Non-pigmented ciliary epithelial cell (primary cell): ENCODE measurements at places on chromosomes 4 and X.

- no peak for DNase-seq
Measured at GRCh38 chr4:80873571-80873970, 156.9 kb upstream of the BMP3 start.

DNA sequence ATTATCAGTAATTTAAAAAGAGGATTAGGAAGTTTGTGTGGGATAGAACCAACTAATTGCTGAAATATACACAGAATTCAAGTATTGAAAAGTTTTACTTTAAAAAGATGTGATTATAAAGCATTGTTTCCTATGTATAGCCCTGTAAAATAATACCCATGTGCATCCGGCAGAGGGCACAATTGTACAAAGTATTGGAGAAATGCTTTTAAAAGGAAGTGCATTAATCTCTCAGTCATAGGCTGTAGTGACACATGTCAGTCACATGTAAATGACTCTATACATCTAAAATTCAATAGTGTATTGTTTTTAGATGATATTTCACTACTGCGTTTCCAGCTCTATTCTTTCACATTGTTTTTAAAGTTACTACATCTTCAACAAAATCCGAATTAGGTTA is 9.7 kb upstream of the GEMIN8 start:
- no peak for DNase-seq

- DNase-seq: no peak
Measured at GRCh38 chr4:76904646-76905190, 6.8 kb upstream of the SOWAHB start.

DNA sequence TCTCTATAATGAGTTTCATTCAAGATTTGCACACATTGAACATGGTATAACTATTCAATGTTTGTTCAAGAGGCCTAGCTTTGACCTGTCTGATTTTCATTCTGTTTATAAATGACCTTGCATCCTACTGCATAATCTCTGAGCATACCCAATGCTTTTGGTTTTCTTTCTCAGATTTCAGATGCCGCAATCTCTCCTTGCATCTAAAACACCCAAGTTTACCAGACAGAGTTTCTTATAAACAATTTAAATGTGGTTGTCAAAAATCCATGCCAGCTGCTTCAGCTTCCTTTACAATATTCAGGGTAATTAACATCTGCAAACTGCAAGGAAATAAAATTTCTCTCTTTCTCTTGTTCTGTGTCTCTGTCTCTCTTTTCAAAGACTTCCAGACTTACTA is 123.0 kb upstream of the PCDH18 start:
- DNase-seq: no peak

DNA sequence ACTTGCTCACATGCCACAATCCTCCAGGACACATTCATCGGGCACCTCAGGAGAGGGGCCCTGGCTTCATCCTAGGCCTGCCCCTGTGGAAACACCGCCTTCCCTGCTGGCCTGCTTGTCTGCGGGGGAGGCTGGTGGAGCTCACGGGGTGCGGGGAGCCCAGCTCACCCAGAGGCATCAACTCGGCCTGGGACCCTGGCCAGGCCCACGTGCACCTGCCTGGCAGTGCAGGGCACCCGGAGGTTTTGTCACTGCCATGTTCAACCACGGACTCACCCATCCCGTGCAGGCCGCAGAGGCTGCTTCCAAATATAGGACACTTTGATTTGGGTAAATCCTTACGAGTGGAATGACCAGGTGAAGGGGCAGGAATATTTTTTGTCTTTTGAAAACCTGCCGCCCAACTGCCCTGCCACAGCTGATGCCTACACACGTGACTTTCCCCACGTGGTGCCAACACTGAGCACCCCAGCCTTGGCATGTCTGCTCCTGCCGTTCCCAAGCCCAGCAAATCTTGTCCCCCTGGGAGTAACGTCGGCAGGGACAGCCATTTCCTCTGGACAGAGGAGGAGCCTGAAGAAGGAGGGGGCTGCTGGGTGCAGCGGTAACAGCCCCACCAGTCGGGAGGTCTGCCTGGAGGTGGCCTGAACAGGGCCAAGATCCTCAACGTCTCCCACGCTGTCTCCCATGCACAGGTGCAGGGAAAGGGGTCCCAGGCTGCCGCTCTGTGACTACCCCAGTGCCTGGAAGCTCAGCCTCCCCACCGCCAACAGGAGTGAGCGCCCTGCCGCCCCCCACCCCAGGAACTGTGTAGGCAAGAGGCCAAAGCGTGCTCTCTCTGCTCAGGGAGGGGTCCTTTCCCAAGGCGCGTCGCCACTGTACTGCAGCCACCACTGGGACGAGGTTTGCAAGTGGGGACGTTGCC is 8.5 kb downstream of the MXD4 start:
- no peak for DNase-seq
